ENCODE measurements at places on chromosomes 7 and 10. TPM values are rescaled to one million over a fixed set of nuclear protein-coding genes. Genes with fewer than 3 reads are reported as not detected.

ITGA8 gene
- not detected for total RNA-seq

CCL24 gene
- total RNA-seq = not detected

GRCh38 chr10:8405596-8405995, 351.1 kb downstream of the GATA3 start:
- H3K36me3 ChIP-seq = no peaks in the 10 kb centered on the region
- no peak overlapping the region for H3K4me3 ChIP-seq
- no peak for DNase-seq
- peaks cover 35% of the 10 kb centered on the region for H3K4me1 ChIP-seq

GIMAP8 gene
- not detected for total RNA-seq

DNA sequence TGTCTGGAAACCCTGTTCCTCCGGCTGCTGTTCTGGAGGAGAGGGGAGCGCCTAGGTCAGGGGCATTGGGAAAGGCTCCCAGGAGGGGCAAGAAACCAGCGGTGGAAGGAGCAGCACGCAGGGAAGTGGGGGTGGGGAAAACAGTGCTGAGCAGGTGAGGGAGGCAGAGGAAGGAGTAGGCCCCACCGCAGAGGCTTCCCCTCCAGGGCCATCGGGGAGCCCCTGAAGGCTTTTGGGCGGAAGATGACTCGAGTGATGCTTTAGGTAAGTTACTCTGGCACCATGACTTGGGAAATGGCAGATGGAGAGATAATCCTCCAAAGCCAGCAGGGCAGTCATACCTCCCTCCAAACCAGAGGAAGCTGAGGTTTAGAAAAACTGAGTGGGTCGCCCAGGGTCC, 106.5 kb upstream of the ANLN start:
- H3K27ac ChIP-seq = no peak overlapping the region
- H3K27me3 ChIP-seq = no peaks in the 10 kb centered on the region
- H3K4me3 ChIP-seq = no peak overlapping the region
- peaks cover 85% of the 10 kb centered on the region for H3K4me1 ChIP-seq
- no peak for DNase-seq
- H3K36me3 ChIP-seq = 0 out of 2 replicates have a peak, but pooled peaks cover 5% of the 10 kb centered on the region

GRID1 gene
- not detected for total RNA-seq

COL17A1 gene
- 41.3 TPM for total RNA-seq

DNA sequence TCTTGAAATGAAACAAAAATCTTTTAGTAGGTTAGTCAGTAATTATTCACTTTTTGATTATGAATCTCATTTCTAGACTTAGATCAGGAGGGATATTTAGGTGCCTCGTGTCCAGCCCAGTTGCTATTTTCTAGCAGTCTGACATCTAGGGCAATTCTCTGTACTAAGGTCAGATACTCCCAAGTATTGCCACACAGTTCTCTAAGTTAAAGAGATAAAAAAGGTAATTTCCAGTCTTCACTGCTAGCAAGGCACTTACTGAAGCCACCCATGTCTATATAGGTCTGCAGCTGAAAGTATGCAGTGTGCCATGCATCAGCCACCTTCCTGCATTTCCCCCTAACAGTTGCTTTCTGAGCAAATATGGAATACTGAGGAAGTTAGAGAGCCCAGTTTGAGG, 83.4 kb downstream of the PON1 start:
- H3K4me3 ChIP-seq = no peak overlapping the region
- DNase-seq = no peak
- H3K4me1 ChIP-seq = no peaks in the 10 kb centered on the region
- no peak overlapping the region for H3K27ac ChIP-seq
- H3K27me3 ChIP-seq = no peaks in the 10 kb centered on the region

DNA sequence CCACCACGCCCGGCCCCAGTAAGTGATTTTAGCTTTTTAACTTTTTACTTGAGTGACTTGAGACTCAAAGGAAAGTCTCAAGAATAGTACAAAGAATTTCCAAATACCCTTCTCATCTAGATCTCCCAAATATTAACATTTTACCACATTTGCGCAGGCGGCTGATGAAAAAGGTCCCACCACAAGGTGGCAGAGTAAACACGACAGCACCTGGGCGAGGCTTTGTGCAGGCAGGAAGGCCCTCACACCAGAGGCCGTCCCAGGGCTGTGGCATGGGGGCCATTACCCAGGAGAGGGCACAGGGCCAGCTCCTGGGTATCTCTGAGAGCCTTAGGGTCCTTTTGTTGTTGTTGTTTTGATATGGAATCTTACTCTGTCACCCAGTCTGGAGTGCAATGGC, 50.0 kb upstream of the WIPI2 start:
- no peak for DNase-seq
- peaks cover 45% of the 10 kb centered on the region for H3K27me3 ChIP-seq
- H3K4me1 ChIP-seq = no peaks in the 10 kb centered on the region

DNA sequence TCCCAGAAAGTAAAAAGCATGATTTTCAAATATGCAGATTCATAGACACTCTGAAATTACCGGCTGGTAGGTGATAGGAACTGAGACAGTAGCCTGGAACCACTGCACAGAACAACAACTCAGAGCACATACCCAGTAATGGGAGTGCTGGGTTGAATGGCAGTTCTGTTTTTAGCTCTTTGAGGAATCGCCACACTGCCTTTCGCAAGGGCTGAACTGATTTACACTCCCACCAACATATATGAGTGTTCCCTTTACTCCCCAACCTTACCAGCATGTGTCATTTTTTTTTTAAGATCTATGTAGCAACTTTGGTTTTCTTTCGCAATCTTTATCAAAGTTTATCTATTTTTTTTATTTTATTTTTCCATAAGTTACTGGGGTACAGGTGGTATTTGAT, 358.8 kb downstream of the CALN1 start:
- no peak overlapping the region for H3K4me3 ChIP-seq
- H3K27me3 ChIP-seq = peaks cover 16% of the 10 kb centered on the region
- no peaks in the 10 kb centered on the region for H3K36me3 ChIP-seq
- no peak for DNase-seq
- H3K27ac ChIP-seq = no peak overlapping the region
- H3K4me1 ChIP-seq = no peaks in the 10 kb centered on the region

- no peaks in the 10 kb centered on the region for H3K36me3 ChIP-seq
- no peak overlapping the region for H3K27ac ChIP-seq
- peaks cover 57% of the 10 kb centered on the region for H3K27me3 ChIP-seq
- H3K4me1 ChIP-seq = no peaks in the 10 kb centered on the region
- no peak for DNase-seq
Measured at GRCh38 chr7:54544527-54545240, 2.5 kb downstream of the VSTM2A start.

ZNF117 gene
- total RNA-seq = 7.3 TPM

- H3K27ac ChIP-seq = no peak overlapping the region
- no peaks in the 10 kb centered on the region for H3K36me3 ChIP-seq
- no peak for DNase-seq
- no peaks in the 10 kb centered on the region for H3K27me3 ChIP-seq
- H3K4me3 ChIP-seq = no peak overlapping the region
Measured at GRCh38 chr10:78895469-78895868, 173.3 kb upstream of the ZMIZ1 start.
